Fibroblast of skin of right quadriceps (primary cell): ENCODE measurements at places on chromosomes 7 and 10.

- DNase-seq = no peak
These were observed 23.7 kb downstream of the KCNH2 start for GRCh38 chr7:150954201-150954985.

DNA sequence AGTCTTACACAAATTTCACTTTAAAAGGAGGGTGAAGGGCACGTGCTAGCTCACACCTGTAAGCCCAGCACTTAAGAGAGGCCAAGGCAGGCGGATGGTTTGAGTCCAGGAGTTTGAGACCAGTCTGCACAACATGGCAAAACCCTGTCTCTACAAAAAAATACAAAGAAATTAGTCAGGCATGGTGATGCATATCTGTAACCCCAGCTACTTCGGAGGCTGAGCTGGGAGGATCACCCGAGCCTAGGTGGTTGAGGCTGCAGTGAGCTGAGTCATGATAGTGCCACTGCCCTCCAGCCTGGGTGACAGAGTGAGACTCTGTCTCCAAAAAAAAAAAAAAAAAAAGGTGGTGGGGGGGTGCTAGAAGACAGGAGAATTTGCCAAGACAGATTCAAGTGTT is 237.3 kb upstream of the KLF14 start:
- DNase-seq = no peak

- no peak for DNase-seq
These were observed 53.9 kb downstream of the BTAF1 start for GRCh38 chr10:91977491-91977890.

GRCh38 chr10:88886557-88886956 is 6.5 kb downstream of the STAMBPL1 start:
- no peak for DNase-seq

DNA sequence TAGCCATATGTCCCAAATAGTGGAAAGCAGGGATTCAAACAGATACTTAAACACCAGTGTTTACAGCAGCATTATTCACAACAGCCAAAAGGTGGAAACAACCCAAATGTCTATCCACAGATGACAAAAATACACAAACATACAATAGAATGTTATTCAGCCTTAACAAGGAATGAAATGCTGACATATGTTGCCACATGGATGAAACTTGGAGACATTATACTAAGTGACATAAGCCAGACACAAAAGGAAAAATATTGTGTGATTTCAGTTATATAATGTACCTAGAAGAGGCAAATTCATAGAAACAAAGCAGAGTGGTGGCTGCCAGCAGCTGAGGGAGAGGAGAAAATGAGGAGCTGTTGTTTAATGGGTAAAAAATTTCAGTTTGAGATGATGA is 533.9 kb upstream of the FZD8 start:
- no peak for DNase-seq

GRCh38 chr7:5546626-5547025 is 123.0 kb upstream of the TNRC18 start:
- DNase-seq = no peak

- DNase-seq = no peak
These were observed 91.8 kb downstream of the PTPRN2 start for GRCh38 chr7:158495786-158496185.

DNA sequence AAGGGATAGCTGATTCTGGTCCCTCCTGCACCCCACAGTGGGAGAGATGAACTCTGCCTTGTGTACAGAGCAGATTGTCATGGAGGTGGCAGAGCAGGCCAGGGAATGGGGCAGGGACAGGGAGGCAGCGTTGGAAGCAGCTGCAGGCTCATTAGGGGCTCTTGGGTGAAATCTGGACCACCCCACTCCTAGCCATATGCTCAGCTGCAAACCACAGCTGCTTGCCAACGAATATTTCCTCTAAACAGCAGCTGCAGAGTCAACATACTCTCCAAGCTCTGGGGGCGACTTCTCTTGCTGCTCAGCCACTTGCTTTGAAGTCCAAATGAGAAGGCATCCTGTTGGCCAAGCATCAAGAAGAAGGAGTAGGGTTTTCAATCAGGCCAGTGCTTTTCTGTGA is 302.3 kb upstream of the AUTS2 start:
- DNase-seq = no peak

DNA sequence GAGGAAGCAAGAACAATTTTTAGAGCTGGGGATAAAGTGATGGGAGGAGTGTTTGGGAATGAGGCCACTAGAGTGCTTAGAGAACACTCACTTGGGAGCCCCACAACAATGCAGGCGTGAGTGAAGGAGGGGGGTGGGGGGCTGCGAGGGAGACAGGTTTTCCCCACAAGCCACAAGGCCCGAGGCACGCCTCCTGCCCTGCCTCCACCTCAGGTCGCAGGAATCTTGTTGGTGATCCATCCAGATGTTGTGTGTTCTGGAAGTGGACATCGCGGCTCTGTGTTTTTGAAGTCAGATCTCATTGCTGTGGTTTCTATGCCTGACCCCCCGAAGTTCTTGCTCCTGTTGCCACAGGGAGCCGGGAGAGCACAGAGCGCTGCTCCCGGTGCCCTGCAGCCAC is 178.0 kb upstream of the BMPER start:
- DNase-seq = no peak

DNA sequence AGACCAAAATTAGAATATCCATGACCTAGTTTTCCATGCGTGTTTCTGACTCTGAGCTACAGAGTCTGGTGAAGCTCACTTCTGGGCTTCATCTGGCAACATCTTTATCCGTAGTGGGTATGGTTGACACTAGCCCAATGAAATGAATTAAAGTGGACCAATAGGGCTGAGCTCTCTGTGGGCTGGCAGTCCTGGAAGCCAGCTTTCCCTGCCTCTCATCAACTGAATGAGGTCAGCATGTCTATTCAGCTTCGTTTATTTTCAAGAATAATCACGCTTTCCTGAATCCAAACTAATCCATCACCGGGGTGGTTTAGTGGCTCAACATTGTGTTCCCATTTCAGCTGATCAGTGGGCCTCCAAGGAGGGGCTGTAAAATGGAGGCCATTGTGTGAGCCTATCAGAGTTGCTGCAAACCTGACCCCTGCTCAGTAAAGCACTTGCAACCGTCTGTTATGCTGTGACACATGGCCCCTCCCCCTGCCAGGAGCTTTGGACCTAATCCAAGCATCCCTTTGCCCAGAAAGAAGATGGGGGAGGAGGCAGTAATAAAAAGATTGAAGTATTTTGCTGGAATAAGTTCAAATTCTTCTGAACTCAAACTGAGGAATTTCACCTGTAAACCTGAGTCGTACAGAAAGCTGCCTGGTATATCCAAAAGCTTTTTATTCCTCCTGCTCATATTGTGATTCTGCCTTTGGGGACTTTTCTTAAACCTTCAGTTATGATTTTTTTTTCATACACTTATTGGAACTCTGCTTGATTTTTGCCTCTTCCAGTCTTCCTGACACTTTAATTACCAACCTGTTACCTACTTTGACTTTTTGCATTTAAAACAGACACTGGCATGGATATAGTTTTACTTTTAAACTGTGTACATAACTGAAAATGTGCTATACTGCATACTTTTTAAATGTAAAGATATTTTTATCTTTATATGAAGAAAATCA is 35.5 kb downstream of the CAV1 start:
- no peak for DNase-seq

DNA sequence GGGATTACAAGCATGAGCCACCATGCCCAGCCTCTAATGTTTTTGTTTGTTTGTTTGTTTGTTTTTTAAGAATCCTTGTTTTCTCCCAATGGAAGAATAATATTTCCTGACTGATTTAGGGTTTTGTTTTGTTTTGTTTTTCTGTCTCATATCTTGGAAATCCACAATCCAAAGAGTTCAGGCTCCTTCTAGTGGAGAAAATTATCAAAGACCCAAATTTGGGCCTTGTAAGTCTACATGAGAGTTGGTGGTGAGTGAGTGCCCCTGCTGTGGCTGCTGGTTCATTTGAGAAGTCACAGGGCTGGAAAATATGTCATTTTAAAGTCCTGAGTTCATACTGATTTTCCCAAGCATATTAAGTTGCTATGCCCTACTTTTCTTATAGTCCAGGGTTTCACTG is 33.5 kb upstream of the KLHL7 start:
- DNase-seq = peak; percentile 15

GRCh38 chr7:120990468-120991118 is 2.1 kb downstream of the CPED1 start:
- peak; percentile 12 for DNase-seq

GRCh38 chr10:72881291-72881690 is 12.2 kb upstream of the OIT3 start:
- DNase-seq = no peak

DNA sequence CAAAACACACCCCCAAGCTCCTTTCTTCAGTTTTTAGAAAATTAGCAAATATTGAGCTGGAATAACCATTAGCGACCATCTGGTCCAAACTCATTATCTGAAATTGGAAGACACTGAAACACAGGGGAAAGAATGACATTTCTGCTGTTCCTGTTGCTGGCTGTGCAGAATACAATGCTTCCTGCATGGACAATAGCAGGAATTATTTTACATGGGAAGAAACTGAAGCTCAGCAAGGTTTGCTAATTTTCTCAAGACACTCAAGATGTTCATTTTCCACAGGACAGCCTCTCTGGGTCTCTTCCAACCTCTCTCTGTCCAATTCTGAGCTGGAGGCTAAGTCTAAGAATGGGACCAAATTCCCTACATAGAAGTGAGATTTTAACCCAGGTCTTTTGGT is 81.9 kb upstream of the TNS3 start:
- DNase-seq = no peak

GRCh38 chr7:40709062-40709964 is 574.5 kb downstream of the SUGCT start:
- DNase-seq = no peak

GRCh38 chr10:91088300-91089140 is 131.9 kb upstream of the PCGF5 start:
- peak; percentile 14 for DNase-seq

DNA sequence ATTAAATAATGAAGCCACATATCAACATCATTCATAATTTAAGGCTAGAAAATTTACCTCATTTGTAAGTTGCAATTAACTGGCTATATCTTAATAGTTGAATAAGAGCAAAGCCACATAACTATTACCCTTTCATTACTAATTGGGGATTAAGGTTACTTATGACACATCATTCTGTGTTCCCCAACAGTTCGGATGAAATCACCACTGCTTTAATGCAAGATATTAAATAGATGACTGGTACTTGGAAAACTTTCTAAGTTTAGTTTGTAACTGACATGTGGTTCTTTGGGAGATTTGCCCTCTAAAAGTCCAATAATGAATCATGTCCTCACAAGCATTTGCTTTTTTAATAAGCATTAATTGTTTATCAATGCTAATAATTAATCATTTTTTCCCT is 109.1 kb downstream of the MTERF1 start:
- peak; percentile 23 for DNase-seq

- no peak for DNase-seq
These were observed 460.4 kb downstream of the KCNMA1 start for GRCh38 chr10:77177161-77177560.

- no peak for DNase-seq
These were observed 179.5 kb downstream of the DNAH11 start for GRCh38 chr7:21722371-21722770.

- DNase-seq = no peak
These were observed 24.3 kb downstream of the PDGFA start for GRCh38 chr7:495326-495725.

DNA sequence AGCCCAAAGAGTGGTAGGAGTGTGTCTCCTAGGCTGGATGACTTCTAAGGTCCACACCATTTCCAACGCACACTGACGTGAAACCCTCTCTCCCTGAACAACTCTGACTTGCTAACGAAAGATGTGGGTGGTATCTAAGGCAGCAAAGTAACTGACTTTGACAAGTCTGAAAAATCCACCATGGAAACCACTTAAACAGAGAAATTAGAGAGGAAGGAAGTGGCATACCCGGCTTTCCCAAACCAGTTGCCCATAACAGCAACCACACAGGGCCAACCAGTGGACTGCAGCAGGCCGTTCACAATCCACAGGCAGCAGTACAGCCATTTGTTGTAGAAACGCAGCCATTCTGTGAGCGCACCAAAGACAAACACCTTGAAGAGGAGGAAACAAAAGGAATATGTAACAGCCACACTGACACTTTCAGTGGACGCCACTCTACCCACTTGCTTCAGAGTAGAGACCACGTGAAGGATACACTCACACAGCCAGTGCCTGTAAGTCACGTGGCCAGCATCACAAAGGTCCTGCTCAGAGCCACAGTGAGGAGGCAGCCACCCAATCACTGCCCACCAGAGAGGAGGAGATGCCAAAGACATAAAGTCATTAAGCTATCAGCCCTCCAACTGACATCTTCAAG is 39.8 kb downstream of the SLC37A3 start:
- no peak for DNase-seq

DNA sequence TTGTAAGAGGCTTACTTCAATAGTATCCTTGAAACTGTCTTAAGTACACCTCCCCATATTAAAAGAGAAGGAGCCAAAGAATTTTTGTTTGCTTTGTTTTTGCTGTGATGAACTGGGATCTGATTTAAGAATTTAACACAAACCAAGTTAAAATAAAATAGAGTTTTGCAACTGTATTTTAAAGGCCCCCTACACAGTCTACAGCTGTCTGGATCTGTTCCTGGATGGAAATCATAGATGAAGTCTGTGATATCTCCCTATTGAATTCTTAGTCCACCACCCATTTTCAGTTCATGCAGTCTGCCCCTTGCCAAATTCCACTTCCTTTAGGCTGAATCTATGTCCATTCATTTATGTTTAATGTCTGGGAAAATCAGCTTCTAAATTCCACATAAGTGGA is 169.8 kb upstream of the MEOX2 start:
- DNase-seq = no peak

GRCh38 chr10:114911801-114912469 is 26.1 kb upstream of the TRUB1 start:
- no peak for DNase-seq

DNA sequence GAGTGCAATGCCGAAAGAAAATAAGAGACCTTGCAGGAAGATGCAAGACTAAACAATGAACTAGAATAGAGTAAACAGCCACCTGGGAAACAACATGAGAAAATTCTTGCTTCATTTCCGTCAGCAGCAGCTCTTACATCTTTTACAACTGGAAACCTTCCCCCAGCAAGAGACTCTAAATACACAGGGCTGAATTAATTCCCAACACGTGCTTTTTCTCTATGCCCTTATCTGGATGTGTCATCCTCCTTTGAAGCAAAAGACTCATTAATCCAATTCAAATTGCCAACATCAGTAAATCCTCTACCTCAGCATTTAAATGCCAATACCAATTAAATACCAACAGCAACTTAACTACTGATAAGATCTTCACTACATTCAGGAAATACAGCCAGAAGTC is 99.0 kb upstream of the PDE1C start:
- DNase-seq = no peak
